Dermis blood vessel endothelial cell (primary cell): ENCODE measurements at places on chromosomes 1 and 21. TPM values are rescaled to one million over a fixed set of nuclear protein-coding genes. Genes with fewer than 3 reads are reported as not detected.

Gene HEYL
- under 0.01 and 0.14 TPM in 2 replicates for total RNA-seq

Gene PGLYRP3
- not detected in 2 replicates for total RNA-seq

Gene ANGPTL3
- not detected in 2 replicates for total RNA-seq

Gene CFAP74
- total RNA-seq = not detected in 2 replicates

Gene PLA2G2C
- not detected in 2 replicates for total RNA-seq

Gene RPS27
- total RNA-seq = 348 and 1,017 TPM in 2 replicates

Gene CGN
- total RNA-seq = 0.42 and 2.4 TPM in 2 replicates

Gene GCSAML
- not detected in 2 replicates for total RNA-seq
